ENCODE measurements at places on chromosomes 7 and 10.

- DNase-seq, result no peak
Observed at GRCh38 chr7:90708841-90709317, 112.8 kb downstream of the CDK14 start.

DNA sequence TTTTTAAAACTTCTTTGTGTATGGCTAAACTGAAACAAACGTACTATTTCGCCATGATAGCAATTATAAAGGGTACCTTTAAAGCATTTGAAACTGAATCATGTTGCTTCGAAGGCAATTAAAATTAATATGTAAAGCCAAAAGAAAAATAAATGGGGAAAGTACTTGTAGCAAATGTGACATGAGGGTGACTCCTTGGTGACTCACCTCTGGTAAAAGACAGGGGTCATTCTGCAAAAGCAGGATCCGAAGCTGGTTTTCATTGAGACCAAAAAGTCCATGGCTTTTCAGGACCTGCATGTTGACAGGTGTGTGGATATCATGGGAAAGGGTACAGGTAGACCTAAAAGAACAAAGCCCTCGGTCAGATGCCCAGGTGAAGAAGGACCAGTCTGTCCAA lies 1.5 kb downstream of the ZC3HAV1L start:
- DNase-seq, result no peak

DNA sequence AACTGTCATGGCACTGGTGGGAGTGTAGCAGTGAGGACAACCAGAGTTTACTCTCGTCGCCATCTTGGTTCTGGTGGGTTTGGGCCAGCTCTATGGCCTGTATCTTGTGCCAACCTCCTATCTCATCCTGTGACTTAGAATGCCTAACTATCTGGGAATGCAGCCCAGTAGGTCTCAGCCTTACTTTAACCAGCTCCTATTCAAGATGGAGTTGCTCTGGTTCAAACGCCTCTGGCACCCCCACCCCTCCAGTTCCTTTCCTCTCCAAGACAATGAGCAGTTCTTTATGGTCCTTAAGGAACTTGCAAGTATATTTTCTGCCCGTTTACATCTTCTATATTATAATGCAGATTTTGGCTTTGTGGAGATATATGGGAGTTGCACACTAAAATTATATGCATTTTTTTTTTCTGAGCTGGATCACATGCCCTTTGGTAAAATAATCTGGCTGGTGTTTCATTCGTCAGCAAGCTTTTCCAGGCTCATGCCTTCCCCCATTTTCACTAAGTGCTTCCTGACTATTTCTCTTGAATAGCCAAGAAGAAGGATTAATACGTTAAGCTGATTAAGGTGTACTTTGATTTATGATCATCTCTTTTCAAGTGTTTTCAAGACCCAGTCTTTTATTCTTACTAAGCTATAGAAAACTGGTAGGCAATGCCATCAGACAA lies 11.2 kb upstream of the WIPF3 start:
- no peak for DNase-seq

DNA sequence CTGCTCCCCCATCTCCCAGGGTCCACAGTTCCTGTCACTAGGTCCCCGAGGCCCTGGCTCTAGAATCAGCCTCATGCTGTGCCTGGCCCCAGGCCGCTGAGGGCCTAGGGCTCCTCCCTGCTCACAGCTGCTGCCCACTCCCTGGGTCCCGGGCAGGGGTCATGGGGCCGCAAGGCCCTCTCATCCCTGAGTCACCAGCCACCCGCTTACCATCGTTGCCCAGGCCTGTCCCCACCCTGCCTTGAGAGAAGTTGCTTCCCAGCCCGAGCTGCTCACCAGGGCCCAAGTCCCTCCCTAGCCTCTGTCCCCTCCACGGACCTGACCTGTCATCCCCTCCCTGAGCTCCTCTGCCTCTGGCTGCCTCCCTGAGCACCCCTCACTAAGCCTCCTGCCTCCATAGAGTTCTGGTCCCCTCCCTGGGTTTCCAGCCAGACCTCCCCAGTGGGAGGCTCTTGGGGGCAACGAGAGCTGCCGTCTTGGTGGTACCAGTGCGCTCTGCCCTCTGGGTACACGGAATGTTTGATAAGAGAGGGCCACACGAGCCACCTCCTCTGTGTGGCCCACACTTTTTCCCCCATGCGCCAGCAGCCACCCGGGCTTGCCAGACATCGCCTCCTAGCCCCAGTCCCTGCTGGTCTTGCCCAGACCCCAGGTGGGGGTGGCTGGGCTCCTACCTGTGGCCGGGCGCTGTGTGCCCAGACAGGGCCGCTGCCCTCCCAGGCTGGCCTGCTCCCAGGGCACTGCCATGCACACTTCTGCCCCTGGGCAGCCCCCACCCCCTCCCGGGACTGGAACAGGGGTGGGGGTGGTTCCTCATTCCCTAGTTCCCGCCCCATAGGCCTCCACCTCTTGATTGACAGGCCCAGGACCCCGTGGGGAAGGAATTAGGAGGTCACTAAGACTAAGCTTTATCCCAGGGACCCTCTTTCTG lies 21.3 kb downstream of the MLXIPL start:
- DNase-seq, result no peak

- DNase-seq, result no peak
Observed at GRCh38 chr10:97078261-97078937, 107.4 kb downstream of the SLIT1 start.

- DNase-seq, result no peak
Observed at GRCh38 chr7:64992971-64993370, 2.1 kb upstream of the ZNF117 start.

DNA sequence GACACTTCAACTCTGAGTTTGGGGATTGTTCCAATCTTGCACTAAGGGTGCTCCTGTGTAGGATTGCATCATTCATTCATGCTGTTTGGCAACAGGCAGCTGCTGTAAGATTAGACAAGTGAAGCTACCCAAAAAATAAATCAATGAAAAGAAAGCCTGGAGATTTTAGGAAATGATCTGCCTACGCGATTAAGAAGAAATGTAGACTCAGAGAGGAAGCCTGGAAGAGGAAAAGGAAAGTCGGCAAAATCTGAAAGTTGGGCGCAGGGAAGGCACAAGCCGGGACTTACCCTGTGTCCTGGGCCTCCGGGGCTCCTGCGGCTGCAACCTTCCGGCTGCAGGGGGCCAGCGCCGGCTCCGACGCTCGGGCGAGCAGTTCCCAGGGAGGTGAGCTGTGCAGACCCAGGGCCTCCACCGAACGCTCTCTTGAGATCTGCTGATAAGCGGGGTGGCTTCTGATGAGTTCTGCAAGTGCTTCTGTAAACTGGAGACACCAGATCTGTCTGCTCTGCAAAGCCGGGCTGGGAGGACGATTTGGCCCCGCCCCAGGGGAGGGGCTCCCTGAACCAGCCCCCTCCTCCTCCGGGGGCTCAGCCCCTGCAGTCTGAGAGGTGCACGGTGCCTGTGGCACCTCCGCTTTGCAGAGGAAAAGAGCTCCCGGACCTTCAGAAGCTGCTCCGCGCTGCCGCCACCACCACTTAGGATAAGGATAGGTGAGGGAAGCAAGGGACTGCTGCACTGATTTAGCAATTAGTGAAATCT lies 17.4 kb downstream of the PSPH start:
- DNase-seq, result no peak

DNA sequence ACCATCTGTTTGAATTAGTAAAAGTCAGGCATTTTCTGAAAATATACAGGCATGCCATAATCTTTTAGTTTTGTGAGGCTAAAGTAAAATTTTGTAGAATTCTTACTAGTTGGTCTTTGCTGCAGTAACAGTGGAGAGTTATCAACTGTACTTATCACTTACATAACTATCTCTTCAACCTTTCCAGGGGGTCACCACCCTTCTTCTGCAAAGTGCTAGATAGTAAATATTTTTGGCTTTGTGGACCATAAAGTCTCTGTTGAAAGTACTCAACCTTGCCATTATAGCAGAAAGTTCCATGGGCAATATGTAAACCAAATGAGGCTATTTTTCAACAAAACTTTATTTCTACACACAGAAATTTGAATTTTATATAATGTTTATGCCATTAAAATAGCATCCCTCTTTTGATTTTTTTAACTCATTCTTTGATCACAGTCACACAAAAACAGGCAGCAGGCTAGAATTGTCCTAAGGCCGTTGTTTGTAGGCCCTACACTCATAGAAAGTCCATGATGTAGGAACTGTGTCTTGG lies 59.5 kb upstream of the KLF6 start:
- DNase-seq, result no peak

All from vagina (tissue), 2 donors.